NCI-H2107 (cell line): ENCODE measurements at places on chromosomes 12 and 14.
A peak's percentile ranks its signal among the peaks of the same experiment; 100 is the strongest.

GRCh38 chr14:54109521-54110120, 153.0 kb upstream of the BMP4 start:
- no peak for DNase-seq

GRCh38 chr14:52987514-52987913, 36.7 kb upstream of the FERMT2 start:
- no peak for DNase-seq

GRCh38 chr14:75399843-75400775, 27.7 kb upstream of the JDP2 start:
- DNase-seq, result peak; percentile 100

DNA sequence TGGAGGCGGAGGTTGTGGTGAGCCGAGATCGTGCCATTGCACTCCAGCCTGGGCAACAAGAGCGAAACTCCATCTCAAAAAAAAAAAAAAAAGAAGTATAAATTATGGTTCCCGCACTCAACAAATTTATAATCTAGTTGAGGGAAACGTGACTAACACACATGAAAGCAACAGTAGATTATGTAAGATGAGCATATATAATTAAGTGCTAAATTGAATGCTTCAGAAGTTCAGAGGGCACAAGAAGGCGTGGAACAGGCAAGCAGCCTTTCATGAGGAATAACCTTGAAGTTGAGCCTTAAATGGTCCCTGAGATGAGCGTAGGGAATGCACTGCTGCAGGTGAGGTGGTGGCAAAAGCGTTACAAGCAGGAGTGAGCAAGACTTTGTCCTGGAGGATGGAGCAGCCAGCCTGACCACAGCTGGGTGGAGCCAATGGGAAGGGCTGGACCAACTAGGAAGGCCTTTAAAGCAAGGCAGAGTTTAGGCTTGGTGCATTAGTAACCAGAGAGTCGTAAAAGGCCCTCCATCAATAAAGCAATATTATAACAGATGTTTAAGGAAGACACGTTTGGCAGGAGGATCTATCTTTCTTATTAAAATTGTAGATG, 30.6 kb upstream of the TUBA1A start:
- no peak for DNase-seq

- no peak for DNase-seq
Measured at GRCh38 chr14:56730538-56731145, 79.6 kb downstream of the OTX2 start.

- no peak for DNase-seq
Measured at GRCh38 chr14:54140551-54140950, 183.9 kb upstream of the BMP4 start.

DNA sequence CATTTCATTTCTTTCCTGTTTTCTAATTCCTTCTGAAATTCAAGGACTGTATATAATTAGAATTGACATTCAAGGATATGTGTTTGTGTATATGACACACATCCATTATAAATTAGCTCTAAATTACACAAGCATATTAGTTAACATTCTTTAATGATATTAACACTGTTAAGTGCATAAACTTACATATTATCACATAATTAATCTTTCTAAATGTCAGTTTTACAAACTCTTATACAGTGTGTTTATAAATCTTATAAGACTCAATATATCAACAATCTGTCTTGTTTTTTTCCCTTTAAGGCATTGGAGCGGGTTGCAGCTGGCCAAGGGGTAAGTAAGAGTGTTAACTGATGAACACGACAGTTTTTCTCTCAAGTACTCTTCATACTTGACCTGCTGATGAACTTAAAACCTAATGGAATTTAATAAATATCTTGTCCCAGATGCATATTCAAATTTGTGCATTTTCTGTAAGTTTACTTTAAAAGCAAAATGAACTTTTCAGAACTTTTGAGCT, 76.1 kb downstream of the METTL25 start:
- no peak for DNase-seq
